Natural killer cell treated with Interleukin-12 subunit alpha and Interleukin-12 subunit beta and Interleukin-15 and Interleukin-18, amount 100 ng/mL, for 72 hours (primary cell): ENCODE measurements at places on chromosomes 1 and 21. TPM values are rescaled to one million over a fixed set of nuclear protein-coding genes. Genes with fewer than 3 reads are reported as not detected.

LCE1F gene
- total RNA-seq: not detected

KLHDC7A gene
- total RNA-seq: 0.17 TPM

SH3GLB1 gene
- 107 TPM for total RNA-seq

MIXL1 gene
- not detected for total RNA-seq

FAM229A gene
- total RNA-seq: 6.2 TPM
